ENCODE measurements at places on chromosomes 1 and 21.

GRCh38 chr1:169886931-169887330 is 6.8 kb downstream of the SCYL3 start:
- DNase-seq = no peak

DNA sequence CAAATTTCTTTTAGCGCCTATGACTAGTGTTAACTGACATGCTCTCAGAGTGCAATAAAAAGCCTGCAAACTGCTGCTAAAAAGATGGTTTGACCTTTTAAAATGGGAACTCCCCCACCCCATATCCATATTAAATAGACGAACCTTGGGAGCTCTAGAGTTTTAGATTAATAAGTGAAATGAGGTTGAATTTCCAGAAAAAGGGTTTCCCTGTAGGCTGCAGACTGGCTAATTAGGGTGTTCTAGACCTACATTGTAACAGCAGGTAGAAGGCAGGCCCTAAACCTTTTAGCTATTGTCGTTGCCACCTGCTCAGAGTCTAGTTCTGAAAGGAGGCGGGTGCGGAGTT is 2.2 kb downstream of the FAM78B start:
- no peak for DNase-seq

DNA sequence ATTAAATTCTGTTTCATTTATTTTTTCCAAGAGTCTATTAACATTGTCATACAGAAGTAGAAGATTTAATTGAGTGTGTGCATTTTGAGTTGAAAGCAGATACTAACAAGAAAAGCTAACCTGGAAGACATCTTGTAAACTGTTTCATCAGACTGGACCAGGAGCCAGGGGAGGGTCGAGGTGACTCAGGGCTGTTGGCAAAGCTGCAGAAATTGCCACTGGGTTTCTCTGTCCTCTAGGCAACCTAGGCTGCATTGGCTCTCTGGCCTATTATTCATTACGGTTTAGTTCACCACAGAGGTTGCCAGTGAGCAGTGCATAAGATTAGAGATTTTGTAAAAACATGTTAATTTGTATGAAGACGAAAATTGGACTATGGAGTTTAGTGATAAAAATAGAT is 27.5 kb downstream of the ERG start:
- DNase-seq = no peak

DNA sequence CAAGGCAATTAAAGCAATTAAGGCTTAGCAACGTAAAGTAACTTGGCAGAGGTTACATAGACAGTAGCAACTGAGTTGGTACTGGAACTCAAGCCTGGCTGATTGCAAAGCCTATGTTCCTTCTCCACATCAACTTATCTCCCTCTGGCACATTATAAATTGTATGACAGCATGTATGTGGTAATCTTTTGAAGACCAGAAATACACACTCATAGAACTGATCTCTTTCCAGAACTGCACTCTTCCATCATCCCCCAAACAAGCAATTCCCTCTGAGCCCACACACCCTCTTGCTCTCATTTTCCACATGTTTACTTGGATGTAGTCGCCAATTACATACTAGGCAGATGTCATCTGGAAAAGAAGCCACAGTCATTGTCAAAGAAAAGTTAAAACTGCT is 502.2 kb downstream of the PLPP3 start:
- no peak for DNase-seq

- no peak for DNase-seq
Measured at GRCh38 chr1:60809204-60809980, 273.0 kb upstream of the NFIA start.

DNA sequence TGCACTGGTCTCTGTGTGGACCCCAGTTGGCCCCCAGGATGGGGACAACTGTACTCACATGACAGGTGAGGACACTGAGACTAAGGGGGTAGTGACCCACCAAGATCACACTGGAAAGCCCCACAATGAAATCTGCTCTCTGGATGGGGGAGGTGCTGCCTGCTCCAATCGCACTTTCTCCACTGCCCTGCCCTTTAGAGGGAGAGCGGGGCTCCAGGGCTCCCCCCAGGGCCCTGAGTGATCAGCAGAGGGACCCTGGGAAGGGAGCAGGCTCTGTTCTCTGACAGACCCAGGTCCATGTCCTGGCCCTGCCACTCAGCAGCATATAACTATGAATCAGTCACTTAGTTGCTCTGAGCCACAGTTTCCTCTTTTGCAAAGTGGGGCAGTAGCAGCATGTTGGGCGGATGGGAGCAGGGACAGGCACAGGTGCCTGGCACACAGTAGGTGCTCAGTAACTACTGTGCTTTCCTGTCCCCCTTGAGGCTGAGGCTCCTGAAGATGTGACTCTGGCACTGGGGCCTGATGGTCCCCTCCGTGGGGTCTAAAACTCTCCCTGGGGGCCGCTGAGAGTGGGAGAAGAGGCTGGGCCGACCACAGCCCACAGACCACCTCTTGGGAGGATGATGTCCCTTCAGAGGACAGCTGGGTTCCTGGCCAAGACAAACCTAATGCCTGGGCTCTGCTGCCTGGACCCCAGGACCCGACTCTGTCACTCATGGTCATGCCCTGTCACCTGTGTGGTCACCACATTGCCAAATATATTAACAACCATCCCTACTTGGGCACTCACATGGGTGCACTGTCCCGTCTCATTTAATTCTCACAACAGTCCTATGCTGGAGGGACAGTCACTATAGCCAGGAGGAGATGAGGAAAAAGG is 222.7 kb downstream of the PTPRU start:
- DNase-seq = no peak

DNA sequence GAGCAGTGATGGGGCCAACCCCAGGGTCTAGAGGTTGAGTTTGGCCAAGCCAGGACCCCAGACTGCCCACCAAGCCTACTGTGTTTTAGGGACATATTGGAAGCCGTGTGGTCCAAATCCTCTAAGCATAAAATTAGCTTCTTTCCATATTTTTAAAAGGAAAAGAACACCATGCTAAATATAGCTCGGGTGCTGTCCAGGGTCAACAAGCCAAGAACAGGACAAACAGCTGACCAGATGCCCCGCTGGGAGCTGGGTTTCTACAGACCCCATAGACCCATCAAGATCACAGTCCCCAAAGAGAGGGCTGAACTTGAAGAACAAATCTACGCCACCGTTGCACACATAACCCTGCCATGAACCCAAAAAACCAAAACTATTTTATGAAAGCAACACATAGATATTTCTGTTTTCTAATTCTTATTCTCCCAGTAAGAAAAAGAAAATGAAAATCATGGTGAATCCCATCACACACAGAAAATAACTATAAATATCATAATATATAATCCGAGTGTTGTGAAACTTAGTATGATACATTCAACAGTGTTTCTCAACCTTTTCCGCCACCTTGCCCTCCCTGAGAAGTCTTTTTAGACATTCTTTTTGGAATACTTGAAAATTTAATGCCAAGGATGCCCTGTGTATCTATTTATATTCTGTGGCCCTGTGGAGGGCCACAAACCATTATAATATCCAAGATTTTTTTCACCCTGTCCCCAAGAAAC is 36.2 kb upstream of the FHAD1 start:
- no peak for DNase-seq

GRCh38 chr1:58251430-58252073 is 295.0 kb downstream of the OMA1 start:
- no peak for DNase-seq

DNA sequence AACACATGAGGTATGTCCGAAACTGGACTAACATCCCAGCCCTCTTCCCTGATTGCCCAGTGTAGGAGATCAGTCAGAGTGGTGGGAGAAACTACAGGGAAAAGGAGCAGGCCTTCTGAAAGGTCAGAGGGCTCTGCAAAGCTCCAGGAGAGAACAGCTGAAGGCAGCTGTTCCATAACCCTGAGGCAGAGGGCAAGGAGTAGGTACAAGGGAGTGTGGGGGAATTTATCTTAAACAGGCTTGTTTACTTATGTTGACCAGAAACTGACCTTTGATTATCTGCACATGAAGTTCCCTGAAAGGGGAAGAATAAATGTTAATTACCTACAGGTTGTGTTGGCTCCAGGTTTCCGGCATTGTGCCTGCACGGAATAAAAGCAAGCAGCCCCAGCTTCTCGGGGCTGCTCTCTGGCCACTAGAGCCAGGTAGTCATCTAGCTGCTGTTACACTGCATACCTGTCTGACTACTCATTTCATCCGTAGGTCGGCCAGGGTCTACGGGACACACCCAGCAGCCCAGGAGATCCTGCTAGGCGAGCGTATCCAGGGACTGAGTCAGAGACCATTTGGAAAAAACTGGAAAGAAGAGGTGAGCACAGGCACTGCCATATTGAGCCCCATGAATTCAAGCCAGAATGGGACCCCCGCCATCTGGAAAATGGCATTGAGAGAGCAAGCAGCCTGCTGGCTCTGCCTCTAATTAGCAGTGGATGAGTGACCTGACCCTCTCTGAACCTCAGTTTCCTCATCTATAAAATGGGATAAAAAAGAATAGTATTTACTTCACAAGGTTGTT is 14.9 kb upstream of the PAQR7 start:
- no peak for DNase-seq
